ENCODE measurements at places on chromosomes 6 and 20.
A peak's percentile ranks its signal among the peaks of the same experiment; 100 is the strongest.

GRCh38 chr6:155062866-155063341, 67.8 kb downstream of the TIAM2 start:
- no peak for DNase-seq

DNA sequence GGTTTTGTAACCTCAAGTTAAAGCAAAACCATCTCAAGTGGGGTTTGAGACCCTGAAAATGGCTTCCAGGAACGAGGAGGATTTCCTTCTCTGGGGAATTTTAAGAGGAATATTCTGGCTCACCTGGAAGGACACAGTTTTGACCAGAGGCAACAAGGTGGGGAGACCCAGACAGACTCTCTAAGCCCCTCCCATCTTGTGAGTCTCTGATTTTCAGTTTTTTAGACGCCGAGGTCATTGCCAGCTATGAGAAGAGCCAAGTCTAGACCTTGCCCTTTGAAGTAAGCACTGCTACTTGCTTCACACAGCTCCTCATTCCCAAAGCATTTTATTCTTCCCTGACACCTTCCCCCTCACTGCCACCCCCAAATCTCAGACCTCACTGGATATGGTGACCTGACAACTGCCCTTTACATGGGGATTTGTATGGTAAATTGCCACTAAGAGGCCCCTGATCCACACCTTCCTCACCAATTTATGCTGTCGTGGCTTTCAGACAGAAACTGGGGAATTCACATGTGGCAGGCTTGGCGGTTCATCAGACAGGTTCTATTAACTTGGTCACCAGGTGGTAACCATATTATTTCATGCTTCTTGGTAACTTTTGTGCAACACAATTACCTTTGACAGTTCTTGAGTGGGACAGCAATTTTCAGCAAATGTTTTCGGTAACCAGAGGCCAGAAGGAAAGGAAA, 116.2 kb downstream of the ISM1 start:
- DNase-seq = no peak

DNA sequence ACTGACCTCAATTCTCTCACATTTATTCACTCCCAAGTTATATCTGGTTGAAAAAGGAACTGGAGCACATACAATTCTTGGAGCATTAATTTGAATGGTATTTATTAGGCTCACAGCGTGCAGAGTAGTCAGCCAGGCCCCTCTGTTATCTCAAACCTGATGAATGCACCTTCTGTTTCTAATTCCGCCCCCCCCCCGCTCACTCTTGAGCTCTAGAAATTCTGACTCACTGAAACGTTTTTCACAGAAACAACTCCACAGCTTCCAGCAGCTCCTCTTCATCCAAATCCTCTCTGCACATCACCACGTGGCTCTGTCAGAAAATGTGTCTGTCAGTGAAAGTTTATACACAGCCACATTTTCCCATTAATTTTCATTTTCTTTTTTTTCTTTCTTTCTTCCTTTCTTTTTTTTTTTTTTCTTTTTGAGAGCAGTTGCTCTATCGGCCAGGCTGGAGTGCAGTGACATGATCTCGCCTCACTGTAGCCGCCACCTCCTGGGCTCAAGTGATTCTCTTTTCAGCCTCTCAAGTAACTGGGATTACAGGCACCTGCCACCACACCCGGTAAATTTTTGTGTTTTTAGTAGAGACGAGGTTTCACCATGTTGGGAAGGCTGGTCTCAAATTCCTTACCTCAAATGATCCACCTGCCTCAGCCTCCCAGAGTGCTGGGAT, 109.4 kb downstream of the TBXT start:
- DNase-seq = no peak

GRCh38 chr6:54135665-54136369, 24.6 kb downstream of the MLIP start:
- no peak for DNase-seq

GRCh38 chr6:119533603-119534279, 184.2 kb upstream of the MAN1A1 start:
- no peak for DNase-seq

GRCh38 chr6:103522045-103522444, 1337.7 kb downstream of the HACE1 start:
- DNase-seq = no peak

GRCh38 chr6:11535801-11536230, 1.7 kb upstream of the TMEM170B start:
- DNase-seq = peak; percentile 30

DNA sequence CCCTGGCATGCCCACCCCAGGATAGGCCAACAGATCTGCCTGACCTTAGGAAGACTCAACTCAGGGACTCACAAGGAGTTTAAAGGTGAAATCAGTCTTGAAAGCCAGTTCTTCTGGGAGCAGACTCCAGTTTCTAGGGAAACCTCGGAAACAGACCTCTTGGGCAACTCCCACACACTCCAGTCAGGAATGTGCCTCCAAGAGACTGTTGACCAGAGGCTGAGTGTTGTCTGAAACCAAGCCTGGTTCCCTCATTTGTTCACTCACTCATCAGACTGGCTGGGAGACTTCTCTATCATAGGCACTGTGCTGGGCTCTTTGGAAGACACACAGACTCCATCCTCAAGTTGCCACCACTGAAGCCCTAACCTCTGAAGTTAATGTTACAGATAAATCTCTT, 1.8 kb downstream of the TREM1 start:
- DNase-seq = no peak

DNA sequence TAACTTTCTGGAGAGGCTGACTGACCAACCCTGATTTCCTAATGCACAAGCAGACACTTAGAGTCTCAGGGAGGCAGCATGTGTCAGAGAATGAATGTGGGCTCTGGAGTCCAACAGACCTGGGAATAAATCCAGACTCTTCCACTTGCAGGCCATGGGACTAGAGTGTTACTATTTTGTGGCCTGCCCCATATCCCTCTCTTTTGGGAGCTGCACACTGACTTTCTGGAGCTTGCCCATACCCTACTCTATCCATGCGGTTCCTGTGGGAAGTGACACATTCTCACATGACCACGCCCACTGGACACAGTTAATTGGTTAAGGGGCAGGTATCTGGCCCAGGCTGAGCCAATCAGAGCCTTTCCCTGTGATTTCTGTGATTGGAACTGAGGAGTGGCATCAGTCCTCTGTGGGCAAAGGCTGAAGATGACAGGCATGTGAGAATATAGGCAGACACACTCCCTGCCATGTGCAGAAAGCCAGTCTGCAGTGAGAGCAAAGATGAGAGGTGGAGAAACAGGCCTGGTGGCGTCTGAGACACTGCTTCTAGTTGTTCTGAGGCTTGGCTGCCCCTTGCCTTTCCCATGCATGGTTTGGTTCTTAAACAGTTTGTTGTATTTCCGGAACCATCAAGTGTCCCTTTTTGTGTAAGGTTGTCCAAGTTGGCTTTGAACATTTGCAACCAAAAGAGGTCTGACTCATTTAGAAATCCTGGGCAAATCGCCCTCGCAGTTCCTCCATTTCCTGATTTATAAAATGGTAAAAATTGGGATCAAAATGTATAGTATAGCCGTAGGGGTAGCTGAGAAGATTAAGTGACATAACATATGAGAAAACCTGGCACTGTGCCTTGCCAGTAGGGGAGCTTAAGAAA, 125.6 kb downstream of the CDC5L start:
- DNase-seq = no peak

- no peak for DNase-seq
Measured at GRCh38 chr20:54355631-54356280, 119.6 kb upstream of the DOK5 start.

DNA sequence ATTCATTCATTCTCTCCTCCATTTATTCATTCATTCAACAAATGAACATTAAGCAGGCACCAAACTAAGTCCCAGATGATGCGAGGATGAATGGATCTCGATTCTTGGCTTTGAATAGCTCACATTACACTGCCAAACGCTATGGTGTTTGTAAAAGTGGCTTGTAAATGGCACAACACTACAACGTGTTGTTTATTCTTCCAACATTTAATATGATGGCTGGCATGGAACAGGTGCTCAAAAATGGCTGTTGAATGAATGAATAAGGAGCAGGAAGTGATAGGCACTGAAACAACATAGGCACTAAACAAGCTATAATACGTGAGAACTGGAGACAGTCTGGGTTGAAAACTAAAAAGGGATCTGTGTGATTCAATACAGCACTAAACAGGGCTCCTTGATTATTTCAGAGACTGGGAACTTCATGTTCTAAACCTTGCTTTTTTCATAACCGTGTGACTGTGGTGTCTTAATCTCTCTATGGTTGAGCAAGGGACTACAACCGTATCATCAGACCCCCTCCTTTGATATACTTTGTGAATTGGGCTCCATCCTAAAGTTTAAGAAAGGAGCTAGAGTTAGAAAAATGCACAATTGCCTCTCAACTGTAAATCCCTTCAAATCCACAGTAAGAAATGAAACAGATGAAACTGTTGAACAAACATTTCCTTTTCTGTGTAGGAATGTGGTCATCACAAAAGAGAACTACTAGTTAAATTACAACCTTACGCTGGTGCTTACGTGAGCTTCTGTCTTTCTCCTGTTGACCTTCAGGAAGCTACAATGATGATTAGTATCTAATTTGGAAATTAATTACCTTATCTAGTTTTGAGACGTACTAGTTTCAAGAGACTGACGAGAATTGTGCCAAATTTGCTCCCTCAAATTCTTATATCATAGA, 16.9 kb upstream of the SLC16A10 start:
- DNase-seq = no peak

- no peak for DNase-seq
Measured at GRCh38 chr6:113121571-113121970, 735.6 kb upstream of the MARCKS start.

GRCh38 chr6:45654673-45655072, 276.9 kb upstream of the SUPT3H start:
- DNase-seq = no peak

DNA sequence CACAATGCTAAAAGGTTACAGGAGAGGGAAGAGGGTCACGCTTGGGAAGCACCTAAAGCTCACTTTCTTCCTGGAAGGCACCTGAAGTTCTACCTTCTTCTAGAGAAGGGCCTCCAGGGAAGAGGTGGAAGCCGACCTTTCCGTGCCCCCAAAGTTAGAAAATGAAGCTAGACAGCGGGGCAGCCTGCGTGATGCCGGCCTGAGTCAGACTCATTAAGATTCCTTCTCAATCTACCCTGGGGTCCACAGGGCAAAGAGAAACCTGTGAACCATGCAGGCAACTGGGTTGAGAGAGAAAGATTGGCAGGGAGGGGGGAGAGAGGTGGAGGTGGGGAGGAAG, 54.8 kb upstream of the CCDC167 start:
- DNase-seq = no peak

- DNase-seq = no peak
Measured at GRCh38 chr20:40046703-40047102, 642.3 kb downstream of the MAFB start.

DNA sequence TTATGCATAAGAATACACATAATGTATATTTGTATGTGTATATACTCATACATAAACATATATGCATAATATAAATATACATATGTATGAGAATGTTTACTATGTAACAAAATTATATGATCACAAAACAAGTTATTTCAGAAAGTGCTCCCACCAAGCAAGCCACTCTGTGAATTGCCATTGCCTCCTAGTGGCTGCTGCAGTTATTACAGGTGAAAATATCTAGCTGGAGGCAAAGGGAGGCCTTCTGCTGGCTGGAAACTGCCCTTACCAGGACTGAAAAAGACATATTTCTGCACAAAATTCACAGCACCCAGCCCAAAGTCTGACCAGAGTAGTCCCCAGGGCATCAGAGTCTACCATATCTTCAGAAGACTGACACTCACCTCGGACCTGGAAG, 14.4 kb upstream of the ADAM33 start:
- DNase-seq = no peak

- DNase-seq = no peak
Measured at GRCh38 chr6:36432151-36432671, 10.4 kb downstream of the PXT1 start.

DNA sequence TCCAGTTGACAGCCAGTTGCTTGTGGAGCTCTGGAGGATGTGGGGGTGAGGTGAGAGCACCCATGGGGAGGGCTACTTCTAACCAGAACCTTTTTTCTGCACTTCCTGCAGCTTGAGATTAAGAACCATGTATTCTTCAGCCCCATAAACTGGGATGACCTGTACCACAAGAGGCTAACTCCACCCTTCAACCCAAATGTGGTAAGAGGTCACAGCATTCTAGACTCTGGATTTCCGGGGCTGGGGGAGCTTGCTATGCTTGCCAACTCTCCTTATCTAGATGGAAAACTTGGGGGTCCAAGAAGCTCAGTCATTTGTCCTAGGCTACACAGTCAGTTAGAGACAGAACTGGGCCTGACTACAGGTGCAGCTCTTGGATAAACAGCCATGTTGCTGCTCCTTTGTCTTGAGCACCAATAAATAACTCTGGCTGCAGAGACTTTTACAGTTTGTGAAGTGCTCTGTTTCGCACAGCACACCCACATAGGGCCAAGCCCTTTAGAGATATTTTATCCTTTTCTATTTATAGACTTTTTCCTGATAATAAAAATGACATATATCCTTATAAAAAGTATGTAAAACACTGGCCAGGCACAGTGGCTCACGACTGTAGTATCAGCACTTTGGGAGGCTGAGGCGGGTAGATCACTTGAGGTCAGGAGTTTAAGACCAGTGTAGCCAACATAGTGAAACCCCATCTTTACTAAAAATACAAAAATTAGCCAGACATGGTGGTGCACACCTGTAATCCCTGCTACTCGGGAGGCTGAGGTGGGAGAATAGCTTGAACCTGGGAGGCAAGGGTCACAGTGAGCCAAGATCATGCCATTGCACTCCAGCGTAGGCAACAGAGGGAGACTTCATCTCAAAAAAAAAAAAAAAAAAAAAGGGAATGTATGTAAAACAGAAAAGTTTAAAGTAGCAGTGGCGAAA, 10.6 kb upstream of the IFT52 start:
- peak; percentile 25 for DNase-seq

All from RPMI8226 (cell line).